ENCODE measurements at places on chromosomes 6 and 20.

DNA sequence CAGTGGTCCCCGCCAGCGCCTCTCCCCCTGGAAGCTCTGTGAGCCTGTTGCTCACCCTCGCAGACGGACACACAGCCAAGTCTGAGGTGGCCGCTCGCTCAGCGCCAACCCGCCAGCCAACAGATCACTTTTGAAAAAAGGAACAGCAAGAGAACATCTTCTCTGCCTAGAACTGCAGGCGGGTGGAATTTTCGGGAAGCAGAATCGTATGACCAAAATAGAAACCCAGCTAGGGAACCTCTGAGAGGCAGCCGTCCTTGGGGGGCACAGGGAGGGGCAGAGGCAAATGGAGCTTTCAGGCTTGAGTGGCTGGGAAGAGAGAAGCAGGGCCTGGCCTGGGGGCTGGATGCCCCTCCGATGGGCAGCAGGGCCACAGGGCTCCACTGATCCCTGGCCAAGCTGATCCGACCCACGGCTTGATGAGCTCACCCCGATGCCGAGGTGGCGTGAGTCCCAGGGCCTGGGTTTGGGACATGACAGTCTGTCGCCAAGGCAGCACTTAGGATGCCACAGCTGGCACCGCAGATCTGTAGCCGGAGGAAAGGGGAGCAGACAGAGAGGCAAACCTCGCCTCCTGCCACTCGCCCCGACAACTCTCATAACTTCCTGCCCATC is 9.8 kb downstream of the NFATC2 start:
- no peak for DNase-seq

DNA sequence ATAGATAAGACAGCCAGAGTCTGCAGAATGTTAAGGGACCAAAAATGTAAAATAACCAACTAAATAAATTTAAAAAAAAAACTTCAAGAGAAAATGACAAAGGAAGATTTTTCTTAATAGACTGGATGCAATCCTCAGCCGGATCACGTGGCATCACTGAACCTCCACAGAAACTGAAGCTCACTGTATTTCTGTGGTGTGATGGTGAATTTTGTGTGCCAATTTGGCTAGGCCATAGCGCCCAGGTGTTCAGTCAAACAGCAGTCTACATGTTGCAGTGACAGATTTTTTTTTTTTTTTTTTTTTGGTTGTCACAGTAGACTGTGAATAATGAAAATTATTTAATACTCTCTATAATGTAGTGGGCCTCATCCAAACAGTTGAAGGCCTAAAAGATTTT is 95.5 kb downstream of the ARHGAP18 start:
- no peak for DNase-seq

DNA sequence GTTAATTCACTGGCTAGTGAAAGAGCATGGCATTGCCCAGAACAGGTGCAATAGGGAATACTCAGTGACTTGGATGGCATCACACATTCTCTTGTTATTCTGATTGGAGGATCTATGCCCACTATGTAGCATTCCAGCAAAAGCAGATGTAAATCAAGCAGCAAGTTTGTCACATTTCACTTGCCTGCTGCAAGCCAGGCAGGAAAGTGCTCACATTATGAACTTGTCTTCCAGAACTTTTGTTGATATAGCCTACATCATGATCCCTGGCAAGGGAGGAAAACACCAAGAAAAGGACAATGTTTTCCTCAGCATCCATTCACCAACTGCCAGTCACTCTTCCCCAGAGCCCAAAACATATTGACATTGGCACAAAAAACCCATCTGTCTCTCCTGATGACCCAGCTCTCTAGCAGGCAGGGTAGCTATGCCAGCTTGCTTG is 77.8 kb downstream of the ARHGAP18 start:
- DNase-seq: no peak

DNA sequence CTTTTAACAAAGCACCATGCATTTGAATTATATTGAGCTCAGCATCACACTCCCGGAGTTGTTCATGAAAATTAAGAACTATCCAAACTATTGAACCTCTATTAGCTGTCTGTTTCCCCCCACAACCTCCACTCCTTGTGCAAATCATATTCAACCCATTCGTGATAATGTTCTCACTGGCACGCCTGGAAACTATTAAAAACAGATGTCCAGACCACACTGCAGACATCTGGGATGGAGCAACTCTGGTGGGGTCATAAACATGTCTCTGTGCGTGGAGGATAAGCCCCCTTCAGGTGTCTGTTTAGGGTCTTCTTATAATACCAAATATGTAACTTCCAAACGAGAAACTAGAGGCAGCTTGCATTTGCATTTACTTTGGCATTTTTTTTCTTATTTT is 193.7 kb downstream of the TFAP2A start:
- no peak for DNase-seq

DNA sequence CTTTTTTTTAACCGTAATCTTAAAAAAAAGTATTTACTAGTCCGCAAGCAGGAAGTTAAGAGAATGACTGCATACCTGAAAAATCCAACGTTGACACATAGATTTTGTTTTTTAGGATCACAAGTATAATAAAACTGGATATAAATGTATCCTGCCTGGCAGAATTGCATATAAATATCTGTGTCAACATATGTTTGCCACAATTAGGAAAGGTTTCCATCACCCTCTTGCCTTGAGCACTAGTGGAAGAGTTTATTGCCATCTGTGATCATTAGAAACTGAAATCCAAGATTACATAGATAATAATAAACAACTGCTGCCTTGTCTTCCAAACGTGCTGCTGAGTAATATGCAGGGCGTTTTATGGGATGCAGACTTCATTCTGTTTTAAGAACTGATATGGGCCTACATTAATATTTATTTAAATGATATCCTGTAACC is 27.9 kb downstream of the PLEKHG1 start:
- no peak for DNase-seq

DNA sequence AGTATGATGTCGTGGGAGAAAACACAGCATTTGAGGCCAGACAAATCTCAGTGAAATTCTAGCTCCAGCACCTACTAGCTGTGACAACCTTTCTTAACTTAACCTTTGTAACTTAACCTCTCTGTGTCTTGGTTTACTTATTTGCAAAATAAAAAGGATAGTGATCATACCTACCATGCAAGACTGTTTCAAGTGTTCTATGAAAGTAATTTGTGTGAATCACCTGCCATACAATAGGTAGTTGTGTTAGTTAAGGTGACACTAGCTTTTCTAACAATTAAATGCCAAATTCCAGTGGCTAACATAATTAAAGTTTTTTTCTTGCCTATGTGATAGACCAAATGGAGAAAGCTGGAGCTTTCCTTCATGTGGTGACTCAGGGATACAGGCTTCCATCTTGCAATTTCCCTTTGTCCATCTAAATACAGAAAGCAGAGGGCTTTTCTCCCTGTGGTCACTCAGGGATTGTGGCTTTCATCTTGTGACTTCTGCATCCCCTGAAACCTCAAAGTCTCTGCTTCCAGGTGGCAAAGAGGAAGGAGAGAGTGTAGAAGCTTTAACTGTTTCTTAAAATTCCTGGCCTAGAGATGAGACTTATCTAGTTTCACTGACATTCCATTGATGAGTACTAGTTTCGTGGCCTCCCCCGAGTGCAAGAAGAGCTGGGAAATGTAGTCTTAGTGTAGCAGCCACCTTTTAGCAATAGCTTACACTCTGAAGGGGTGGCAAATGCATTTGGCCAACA is 311.4 kb downstream of the CLIC5 start:
- no peak for DNase-seq

GRCh38 chr6:43376551-43376981 is 7.1 kb upstream of the ZNF318 start:
- no peak for DNase-seq

DNA sequence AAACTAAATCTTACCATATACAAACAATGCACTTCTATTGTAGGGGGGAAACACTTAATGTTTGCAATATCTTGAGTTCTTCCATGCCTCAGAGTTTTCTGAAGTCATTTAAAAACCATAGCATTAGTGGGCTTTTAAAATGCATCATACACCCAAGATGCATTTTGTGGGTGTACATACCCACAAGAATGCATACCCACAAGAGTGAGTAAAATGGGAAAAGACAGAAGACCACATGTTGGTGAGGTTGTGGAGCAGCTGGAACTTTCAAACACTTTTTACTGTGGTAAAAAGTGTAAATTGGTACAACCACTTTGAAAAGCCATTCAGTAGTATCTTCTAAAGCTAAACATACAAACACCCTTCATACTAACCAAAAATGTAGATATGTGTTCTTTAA is 57.5 kb downstream of the CYB5R4 start:
- no peak for DNase-seq

DNA sequence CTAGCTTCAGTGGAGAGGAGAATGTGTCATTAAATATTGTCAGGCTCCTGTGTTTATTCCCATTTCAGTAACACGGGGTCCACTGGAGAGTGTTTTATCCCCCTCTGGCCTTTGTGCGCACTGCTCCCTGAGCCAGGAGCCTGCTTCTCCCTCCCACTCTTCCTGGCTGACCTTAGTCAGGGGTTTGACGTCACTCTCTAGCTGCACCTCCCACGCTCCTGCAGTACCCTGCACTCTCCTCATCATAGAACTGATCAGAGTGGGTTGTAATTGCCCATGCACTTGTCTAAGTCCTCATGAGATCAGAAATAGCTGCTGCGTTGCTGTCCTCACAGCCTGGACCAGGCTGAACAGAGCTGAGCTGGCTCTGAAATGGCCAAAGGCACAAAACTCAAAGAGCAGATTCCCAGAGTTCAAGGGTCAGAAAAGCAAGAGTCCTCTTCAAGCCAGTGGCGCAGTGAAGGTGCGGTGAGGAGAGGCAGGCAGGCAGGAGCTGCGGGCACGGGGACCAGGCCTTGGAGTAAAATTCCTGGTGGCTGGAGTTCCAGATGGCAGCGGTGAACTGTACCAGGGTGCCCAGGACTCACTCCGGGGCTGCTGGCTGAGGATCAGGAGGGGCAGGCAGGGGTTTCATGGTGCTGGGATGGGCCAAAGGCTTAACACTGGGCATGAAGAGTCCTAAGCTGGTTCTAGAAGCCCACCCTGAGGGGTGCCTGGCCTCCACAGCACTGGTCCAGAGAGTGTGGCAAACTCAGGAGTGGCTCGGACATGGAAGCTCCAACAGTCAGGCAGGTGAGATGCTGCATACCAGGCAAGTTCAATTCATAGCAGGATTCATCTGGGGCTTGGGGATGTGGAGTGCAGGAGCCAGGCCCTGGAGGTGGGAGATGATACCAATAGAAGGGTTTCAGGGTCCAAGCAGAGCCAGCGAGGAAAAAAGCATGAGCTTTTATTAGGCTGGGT is 170.9 kb downstream of the SCP2D1 start:
- no peak for DNase-seq

GRCh38 chr20:47795214-47795907 is 10.1 kb upstream of the SULF2 start:
- DNase-seq: no peak

DNA sequence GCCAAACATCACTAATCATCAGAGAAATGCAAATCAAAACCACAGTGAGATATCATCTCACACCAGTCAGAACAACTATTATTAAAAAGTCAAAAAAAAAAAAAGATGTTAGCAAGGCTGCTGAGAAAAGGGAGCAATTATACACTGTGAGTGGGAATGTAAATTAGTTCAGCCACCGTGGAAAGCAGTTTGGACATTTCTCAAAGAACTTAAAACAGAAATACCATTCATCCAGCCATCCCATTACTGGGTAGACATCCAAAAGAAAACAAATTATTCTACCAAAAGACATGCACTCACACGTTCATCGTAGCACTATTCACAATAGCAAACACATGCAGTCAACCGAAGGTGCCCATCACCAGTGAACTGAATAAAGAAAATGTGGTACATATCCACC is 213.9 kb downstream of the TTLL2 start:
- DNase-seq: no peak

- DNase-seq: no peak
Observed at GRCh38 chr6:114342086-114342825, 567 bp downstream of the HS3ST5 start.

All from CD8-positive, alpha-beta T cell (primary cell).